ENCODE measurements at places on chromosomes 3 and 15. TPM values are rescaled to one million over a fixed set of nuclear protein-coding genes. Genes with fewer than 3 reads are reported as not detected.

- H3K4me1 ChIP-seq: peaks cover 15% of the 10 kb centered on the region
- no peaks in the 10 kb centered on the region for H3K27me3 ChIP-seq
- peaks cover 60% of the 10 kb centered on the region for H3K36me3 ChIP-seq
- DNase-seq: no peak
Measured at GRCh38 chr3:197953881-197954280, 3.9 kb downstream of the RPL35A start.

GRCh38 chr3:79341961-79342360 is 425.8 kb downstream of the ROBO1 start:
- H3K36me3 ChIP-seq: no peaks in the 10 kb centered on the region
- no peaks in the 10 kb centered on the region for H3K4me1 ChIP-seq
- H3K27ac ChIP-seq: no peak overlapping the region
- no peak overlapping the region for H3K4me3 ChIP-seq

- H3K36me3 ChIP-seq: no peaks in the 10 kb centered on the region
- no peak overlapping the region for H3K27ac ChIP-seq
- H3K4me1 ChIP-seq: peaks cover 12% of the 10 kb centered on the region
- no peak for DNase-seq
Measured at GRCh38 chr3:31565288-31565687, 32.6 kb downstream of the STT3B start.

DNA sequence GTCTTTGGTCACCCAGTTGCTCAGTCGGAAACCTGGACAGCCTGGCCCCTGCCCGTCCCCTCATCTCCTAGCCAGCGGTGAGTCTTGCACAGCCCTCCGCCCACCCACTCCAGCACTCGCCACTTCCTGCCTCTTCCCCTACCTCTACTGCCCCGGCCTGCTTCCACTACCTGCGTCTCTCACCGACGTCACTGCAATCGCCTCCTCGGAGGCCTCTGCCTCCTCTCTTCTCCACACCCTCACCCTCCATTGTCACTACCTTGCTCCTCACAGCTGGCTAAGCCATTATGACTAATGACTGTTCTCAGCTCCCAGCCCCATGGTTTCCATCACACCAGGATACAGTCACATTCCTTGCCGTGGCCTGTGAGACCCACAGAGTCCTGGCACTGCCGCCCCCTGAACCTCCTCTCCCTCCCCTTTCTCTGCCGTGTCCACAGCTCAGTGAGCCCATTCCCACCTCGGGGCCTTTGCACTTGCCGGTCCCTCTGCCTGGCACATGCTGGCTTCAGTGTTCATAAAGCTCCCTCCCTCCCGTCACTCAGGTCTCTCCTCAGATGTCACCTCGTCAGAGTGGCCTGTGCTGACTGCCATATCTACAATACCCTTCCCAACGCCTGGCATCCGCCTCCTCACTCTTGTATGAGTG is 104.8 kb downstream of the FBLN2 start:
- no peaks in the 10 kb centered on the region for H3K27me3 ChIP-seq
- H3K4me1 ChIP-seq: peaks cover 17% of the 10 kb centered on the region

DNA sequence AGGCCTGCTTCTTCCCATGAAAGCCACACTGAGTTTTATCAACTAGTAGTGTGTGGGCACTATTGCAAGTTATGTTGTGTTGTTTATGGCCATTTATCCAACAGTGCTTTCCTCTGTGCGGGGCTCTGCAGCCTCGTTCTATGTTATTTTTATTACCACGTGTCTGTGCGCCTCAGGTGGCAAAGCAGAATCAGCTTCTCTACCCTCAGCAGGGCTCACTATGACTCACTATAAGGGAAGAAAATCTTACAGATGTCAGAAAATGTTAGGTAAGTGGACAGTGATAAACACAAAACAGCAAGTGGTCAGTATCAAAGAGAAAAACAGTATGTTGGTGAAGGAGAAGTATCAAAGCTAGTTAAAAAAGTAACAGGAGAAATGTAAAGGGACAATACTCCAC is 61.4 kb downstream of the MOBP start:
- no peak for DNase-seq
- no peak overlapping the region for H3K27ac ChIP-seq
- H3K4me1 ChIP-seq: no peaks in the 10 kb centered on the region
- H3K4me3 ChIP-seq: no peak overlapping the region

Gene TRH
- total RNA-seq: not detected

Gene SELENOT
- total RNA-seq: 119 TPM

Gene GHSR
- not detected for total RNA-seq

Gene TMCC1
- total RNA-seq: 6.2 TPM

Gene TNIK
- total RNA-seq: 12.0 TPM

Gene MESD
- total RNA-seq: 21.2 TPM

Gene ANO10
- total RNA-seq: 23.7 TPM

Gene RETNLB
- total RNA-seq: not detected
